Stimulated activated CD8-positive, alpha-beta memory T cell treated with anti-CD3 and anti-CD28 coated beads, Interleukin-4, amount 100 ng/mL, for 48 hours (primary cell): ENCODE measurements at places on chromosomes 3 and 15.
A peak's percentile ranks its signal among the peaks of the same experiment; 100 is the strongest.

DNA sequence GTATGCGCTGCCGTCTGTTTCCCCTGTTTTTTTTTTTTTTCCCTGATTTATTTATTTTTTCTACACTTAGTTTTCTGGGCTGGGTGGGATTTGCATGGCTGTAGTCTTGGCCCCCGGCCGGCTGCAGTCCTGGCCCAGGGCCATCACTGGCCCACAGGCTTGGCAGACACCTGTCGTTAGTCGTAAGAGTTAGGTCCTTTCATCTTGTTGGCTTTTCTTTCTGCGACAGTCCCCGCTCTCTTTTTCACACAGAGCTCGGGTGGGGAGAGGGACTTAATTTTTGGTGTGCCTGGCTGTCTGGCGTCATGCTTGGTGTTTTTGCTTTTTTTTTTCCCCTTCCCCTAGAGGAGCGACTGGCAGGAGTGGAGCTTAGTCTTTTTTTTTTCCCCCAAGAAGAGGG is 183.4 kb downstream of the KLF13 start:
- no peak for DNase-seq

GRCh38 chr3:195134431-195134830 is 136.5 kb downstream of the XXYLT1 start:
- no peak for DNase-seq

DNA sequence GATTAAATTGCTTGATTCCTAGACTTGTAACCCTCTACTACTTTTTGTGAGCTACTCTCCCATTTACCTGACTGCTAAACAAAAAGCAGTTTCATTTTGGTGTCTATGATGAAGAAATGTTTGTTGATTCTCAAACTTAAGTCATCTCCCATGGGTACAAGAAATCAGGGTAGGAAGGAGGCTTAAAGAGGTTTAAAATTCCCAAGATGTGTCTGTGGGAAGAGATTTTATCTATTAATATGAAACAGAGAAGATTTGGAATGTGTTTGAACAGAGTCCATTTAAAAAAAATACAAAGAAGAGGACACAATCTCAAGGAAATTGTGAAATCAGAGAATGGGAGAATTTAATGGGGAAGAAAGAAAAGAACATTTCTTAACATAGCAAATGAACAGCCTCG is 14.8 kb downstream of the P3H2 start:
- no peak for DNase-seq

GRCh38 chr3:156975721-156976120 is 149.6 kb downstream of the LEKR1 start:
- DNase-seq = no peak

GRCh38 chr15:23851921-23852320 is 164.8 kb upstream of the NDN start:
- no peak for DNase-seq

DNA sequence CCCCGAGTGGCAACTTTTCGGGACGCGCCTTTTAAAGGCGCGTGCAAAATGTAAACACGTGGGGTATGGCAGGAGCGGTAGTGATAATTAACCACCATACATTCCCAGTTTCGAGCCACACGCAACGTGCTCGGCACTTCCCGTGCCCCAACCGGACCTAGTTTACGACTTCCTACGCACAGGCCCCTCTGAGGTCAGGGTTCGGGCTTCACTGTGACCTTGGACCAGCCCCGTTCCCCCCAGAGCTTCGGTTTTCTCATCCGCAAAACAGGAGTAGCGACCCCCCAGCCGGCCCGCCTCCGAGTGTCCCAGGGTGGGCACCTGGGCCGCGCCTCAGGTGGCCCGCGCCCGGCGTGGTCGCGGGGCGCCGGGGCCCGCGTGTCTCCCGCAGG is 451 bp downstream of the CHCHD4 start:
- DNase-seq = peak; percentile 72

DNA sequence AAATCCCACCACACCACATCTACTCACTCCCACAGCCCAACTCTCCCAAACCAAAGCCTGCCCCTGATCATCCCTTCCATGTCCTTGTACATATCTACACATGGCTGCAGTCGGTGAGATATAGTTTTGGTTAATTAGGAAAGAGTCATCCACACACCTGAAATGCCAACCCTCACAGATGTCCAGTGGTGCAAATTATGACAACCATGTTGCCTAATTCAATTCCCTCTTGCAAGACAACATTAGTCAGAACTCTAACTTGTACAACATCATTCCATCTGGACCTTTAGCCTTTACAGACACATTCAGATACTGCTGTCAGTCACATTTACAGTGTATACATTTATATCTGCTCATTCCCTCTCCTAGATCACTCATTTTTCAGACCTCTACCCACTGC is 41.2 kb downstream of the TUBGCP4 start:
- DNase-seq = no peak

DNA sequence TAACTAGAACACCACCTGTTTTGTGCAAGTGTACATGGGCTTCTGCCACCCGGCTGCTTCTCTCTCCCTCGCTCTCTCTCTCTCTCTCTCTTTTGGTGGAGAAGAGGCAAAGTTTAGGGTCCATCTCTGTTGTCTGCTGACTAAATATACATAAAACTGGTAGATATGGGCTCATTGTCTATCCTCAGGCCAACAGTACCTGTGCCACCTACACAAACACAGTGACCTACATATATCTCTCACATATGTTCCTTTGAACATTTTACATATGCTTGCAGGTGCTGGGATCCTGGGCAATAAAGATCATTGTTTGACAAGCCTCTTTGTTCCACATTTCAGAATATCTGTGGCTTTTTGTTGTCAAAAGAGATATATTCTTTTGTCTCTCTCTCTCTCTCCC is 256.3 kb upstream of the KCNH8 start:
- no peak for DNase-seq

- no peak for DNase-seq
Observed at GRCh38 chr15:69499521-69500211, 47.0 kb downstream of the RPLP1 start.

DNA sequence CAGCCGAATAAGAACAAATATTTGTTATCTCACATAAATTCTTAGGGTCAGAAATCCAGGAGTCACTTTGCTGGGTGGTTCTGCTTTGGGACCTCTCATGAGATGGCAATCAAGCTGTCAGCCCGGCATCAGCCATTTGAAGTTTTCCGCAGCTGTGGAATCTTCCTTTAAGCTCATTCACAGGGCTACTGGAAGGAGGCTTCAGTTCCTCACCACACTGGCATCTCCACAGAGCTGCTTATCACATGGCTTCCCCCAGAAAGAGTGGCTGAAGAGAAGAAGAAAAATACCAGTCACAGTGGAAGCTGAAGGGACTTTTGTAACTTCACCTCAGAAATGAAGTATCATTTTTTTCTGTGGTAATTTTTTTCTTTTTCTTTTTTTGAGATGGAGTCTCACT is 267.7 kb downstream of the CHL1 start:
- no peak for DNase-seq

DNA sequence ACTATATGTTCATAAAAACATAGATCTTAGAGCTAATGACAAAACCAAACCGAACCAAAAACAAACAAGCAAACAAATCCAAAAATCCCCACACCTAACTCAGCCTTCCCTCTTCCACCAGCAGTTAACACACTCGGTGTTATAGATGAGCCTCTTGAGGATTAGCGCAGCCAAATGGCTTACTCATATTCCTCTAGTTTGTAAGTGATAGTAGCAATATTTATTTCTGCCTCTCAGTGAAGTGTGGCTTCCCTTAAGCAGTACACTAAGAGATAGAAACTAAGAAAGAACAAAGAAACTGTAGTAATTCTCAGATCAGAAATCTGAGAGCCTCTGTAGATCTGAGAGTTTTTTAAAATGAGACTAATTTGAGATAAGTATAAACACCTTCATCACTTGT is 2.4 kb upstream of the NCEH1 start:
- DNase-seq = no peak
